ENCODE measurements at places on chromosomes 16 and 17.

GRCh38 chr16:64962786-64963185 is 159.1 kb downstream of the CDH11 start:
- DNase-seq = no peak

GRCh38 chr17:2175294-2175628 is 120.4 kb downstream of the HIC1 start:
- no peak for DNase-seq

GRCh38 chr16:61644736-61645135 is 391.5 kb downstream of the CDH8 start:
- DNase-seq = no peak

GRCh38 chr16:30351001-30351441 is 4.1 kb downstream of the CD2BP2 start:
- no peak for DNase-seq

- DNase-seq = no peak
Observed at GRCh38 chr16:1900452-1900774, 17.8 kb downstream of the HS3ST6 start.

DNA sequence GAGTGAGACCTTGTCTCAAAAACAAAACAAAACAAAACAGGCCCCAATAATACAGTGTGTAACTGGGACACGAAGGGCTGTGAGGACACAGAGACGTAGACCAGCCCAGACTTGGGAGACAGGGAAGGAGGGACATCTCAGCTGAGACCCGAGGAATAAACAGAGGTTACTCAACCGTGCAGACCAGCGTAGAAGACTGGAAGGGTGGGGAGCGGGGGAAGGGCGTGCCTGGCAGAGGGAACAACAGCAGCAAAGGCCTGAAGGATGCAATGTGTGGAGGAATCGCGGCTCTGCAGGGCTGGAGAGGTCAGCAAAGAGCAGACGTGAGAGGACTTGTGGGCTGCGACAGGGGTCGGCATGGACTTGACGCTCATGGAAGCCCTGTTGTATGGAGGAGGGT is 11.6 kb upstream of the CES4A start:
- peak; percentile 40 for DNase-seq

DNA sequence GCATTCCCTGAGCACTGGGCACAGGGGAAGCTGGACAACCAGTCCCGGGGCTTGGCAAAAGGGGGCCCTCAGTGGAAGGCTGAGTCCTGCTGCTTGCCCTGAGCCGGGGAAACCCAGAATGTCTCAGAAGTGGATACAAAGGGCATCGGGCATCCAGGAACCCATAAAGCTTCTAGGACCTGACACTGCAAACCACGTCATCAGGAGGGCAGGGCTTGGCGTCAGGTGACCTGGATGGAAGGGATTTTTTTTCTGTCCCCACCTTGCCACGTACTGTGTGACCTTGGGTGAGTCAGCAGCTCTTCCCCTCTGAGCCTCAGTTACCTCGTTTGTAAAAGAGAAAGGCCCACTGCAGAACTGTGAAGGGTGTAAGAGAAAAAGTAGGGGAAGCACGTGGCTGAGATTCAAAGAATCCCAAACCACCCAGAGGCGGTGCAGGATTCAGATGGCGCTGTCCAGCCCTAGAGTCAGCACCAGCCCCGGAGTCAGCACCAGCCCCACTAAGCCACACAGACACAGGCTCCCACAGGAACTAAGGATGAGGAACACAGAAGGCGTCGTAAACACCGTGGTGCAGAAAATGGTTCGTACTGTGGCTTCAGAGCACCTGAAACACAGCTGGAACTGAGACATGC is 53.7 kb downstream of the C16orf95 start:
- DNase-seq = no peak

DNA sequence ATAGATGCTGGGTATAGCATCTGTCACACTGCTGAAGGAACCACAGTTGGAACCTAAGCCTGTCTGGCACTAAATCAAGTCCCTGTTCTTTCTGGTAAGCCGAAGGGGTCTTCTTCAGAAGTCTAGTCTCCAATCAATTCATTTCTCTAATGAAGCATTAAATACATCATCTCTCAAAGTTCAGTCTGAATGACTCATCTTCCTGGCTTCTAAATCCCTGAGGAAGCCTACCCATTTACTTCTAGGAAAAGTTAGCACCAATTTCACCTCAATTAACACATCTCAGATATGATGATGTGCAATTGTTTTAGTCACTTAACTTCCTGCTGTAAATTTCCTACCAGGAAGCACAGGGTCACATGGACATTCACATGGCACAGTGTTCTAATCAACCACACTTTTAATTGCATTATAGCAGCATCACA is 49.9 kb downstream of the TEX14 start:
- no peak for DNase-seq

- peak; percentile 96 for DNase-seq
Observed at GRCh38 chr16:57627184-57627871, 1.1 kb upstream of the ADGRG1 start.

DNA sequence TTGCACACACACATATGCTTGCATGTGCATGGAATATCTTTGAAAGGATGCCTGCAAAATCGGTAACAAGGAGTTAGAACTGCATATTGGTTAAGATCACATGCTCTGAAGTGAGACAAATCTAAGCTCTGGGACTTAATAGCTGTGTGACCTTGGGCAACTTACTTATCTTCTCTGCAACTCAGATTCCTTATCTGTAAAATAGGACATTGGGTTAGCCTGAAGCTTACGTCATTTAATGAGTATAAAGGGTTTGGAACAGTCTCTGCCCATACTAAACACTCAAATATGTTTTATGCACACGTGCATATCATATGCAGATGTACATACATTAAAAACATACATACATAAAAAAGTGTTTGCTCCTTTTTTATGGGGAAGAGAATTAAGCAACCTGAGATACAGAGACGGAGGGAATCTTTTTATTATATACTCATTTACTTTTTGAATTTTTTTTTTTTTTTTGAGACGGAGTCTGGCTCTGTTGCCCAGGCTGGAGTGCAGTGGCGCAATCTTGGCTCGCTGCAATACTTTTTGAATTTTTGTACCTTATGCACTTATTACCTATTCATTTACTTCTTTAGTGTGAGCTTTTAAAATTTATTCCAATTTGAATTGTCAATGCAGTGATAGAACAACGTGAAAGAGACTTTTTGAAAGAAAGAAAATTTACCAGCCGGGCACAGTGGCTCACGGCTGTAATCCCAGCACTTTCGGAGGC is 206.2 kb downstream of the CCDC182 start:
- DNase-seq = no peak

DNA sequence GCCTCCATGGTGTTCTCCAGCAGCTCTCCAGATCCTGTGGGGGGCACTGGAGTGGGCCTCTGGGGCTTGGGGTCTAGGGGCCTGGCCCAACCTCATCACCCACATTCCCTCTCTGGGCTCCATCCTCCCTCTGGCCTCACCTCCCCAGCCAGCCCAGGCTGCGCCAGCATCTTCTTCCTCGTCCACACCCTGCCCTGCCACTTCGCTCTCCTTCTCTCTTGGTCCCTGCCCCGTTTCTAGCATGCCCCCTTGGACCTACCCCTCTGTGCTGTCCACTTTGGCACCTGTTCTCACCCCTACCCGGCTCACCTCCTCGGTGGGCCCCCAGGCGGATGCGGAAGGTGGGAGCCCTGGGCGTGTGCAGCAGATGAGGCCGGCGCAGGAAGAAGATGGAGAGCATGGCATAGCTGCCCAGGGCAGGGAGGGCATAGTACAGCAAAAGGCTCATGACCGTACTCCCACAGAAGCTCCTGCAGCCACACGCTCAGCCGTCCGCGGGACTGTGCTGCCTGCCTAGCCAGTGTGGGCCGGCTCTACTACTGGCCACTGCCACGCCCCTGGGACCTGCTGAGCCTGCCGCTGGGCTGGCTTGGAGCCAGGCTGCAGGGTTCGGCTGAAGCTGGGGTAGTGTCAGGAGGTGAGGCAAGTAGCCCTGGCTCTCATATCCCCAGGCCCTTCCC is at the start of gene GDPD3:
Gene GDPD3 (minus strand): TSS at position 507 of the 680 bp plus-strand sequence. CDS start 59 bp downstream, at position 448.
- DNase-seq = peak; percentile 24

DNA sequence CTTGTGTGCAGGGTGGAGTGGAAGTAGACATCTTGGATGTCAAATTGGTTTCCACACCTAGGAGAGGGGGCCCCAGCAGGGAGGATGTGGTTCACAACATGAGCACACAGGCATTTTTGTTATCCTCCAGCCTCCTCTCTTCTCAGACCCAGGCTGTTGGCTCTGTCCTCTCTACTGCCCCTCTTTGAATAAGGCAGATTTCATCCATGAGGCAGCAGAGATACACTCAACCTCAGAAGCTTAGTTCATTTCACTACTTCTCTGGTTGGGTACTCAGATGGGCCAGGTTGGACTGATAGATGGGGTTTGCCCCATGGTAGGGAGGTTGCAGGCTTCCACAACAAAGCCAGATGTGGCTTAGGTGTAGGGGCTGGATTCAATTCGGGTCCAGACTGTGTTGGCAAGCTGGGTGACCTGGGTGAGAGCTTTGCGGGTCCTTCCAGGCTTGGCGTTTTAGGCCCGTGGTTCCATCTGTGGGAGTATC is 22.2 kb upstream of the NFATC3 start:
- DNase-seq = no peak

DNA sequence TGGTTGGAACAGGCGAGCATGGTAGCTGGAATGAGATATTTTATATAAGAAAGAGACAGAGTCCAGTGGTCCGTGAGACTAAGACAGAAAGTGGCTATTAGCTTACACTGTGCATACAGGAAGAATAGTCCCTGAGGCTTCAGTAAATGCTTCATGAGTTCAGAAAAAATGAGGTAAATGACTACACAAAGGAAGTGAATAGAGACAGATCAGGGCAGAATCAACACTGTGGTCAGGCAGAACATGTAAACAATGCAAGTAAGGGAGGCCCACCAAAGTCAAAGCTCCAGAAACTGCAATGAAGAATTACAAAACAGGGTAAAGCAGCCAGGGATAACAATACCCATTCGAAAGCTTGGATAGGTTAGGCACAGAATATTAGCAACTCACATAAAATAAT is 4.8 kb downstream of the ABCA10 start:
- DNase-seq = peak; percentile 83

DNA sequence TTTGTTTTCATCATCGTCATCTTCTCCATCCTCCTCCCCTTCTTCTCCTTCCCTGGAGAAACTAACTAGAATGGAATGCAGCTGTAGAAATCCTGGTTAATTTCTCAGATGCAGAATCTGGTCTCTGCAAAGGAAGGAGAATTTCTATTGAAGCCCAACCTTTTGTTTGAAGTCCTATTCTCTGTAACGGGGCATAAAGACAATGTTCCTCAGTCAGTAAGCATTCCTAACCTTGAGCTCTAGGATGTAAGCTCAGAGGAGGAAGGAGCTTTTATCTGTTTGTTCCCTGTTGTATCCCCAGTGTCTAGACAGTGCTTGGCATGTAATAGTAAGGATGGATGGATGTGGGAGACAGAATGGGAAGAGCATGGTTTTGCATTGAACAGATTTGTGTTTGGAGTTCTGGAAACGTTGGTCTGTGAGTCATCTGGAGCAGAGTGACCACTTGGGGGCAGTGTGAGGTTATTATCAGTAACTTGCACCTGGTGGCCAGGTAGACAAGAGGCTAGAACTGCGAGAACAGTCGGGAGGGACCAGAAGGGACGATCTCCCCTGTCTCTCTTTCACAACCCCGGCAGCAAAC is 363.7 kb downstream of the SNX29 start:
- peak; percentile 78 for DNase-seq

DNA sequence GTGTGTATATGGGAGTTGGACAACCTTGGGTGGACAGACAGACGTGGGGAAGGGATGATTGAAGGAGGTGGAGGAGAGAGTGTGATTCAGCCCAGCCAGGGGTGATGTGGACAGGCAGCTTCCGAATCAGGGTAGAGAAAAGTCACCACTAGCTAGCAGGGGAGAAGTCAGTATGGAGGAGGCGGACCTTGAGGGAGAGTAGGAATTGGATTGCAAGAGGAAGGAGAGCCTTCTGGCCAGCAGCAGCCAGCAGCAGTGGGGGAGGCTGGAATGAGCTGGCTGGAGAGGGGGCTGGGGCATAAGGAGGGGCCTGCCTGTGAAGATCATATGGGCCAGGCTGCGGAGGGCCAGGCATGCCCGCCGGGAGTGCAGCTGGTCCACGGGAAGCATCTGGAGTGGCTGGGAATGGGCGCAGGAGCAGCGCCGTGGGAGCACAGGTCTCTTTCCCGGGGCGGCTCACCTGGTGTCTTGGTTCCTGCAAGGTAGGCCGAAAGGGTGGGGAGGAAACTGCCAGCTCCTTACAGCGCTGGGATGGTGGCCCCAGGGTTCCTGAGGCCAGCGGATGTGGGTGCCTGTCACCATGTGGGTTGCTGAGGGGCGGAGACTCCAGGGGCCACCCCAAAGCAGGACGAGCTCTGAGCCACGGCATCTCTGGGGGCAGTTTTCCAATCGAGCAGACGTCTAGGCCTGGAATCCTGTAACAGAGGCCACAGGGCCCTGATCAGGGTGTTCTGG is 235.3 kb downstream of the SEC14L1 start:
- peak; percentile 63 for DNase-seq

GRCh38 chr17:7440113-7440833 is 961 bp downstream of the FGF11 start:
- DNase-seq = peak; percentile 19

GRCh38 chr16:833411-833810 is 32.9 kb upstream of the GNG13 start:
- DNase-seq = no peak

DNA sequence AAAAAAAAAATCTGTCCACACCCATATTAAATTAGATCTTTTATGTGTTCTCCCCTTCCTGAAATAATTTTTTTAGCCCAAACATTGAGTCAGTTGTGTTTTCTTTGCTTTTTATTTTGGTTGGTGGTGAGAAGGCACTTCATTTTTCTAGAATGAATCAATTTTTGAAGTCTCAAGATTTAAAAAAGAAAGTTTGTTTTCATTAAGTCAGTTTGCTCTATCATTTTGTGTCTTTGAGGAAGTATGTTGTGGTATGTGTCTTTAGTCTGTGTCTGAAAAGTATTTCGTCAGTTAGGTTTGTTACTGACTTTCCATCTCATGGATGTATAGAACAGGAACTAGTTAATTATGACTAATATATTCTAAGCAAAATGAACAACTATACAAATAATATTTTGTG is 3.8 kb downstream of the IGF2BP1 start:
- no peak for DNase-seq

- peak; percentile 86 for DNase-seq
Observed at GRCh38 chr16:83137326-83137781, 510.6 kb downstream of the CDH13 start.

DNA sequence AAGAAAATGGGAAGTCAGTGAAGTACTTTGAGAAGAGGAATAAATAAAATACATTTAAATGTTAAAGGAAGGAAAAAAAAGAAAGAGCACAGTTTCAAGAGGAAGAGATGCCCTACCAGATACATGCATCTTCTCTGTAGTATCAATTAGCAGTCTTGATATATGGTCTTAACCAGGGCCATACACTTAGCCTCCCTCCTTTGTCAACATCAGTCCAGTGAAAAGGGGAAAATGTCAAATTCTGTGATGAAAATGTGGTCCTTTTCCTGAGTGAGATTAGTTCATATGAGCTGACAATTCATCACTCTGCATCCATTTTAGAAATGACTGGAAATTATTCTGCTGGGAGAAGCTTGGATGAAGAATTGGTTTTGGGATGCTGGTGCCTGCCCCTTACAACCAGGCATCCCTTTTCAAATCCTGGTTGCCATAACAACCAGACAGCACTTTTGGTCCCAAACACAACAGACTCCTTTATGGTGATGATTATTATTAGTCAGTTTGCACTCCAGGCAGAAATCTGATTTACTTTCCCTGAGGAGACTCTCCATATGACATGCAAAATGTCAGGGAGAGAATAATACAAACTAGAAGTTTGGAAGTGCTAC is 933.6 kb upstream of the CDH8 start:
- no peak for DNase-seq

All from renal cortical epithelial cell (primary cell).